ENCODE measurements at places on chromosomes 6 and 20. TPM values are rescaled to one million over a fixed set of nuclear protein-coding genes. Genes with fewer than 3 reads are reported as not detected.
A peak's percentile ranks its signal among the peaks of the same experiment; 100 is the strongest.

DNA sequence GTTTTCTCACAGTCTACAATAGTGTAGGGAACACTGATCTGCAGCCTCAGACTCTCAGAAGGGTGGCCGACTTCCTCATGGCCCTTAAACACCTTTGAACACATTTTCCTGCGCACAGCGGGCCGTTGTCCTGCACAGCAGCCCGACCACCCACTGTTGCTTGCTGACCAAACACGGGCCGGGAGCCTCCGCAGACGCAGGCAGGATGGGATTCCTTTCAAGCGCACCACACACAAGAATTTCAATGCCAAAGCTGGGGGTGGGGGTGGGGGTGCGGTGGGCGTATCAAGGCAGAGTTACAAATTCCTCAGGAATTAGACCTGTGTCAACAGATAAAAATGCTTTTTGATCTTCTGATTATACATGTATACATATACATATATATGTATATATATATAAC, 74.5 kb downstream of the HUS1B start:
- peak; percentile 73 for DNase-seq

The GDAP1L1 gene
- total RNA-seq, result not detected

The C4B gene
- 43.9 TPM for total RNA-seq

DNA sequence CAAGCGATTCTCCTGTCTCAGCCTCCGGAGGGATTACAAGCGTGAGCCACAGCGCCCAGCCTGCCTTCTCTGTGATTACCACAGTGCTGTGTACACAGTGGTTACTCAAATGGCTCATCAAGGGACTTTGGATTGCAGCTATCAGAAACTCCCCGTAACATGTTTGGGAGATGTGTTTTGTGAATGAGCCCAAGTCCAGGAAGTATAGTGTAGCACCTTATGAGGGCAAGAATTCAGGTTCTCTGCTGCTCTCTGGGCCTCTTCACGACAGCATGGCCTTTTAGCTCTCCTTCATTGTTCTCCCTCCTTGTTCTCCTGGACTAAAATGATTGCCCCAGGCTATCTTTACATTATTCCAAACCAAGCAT, 34.1 kb upstream of the RPL7L1 start:
- no peak for DNase-seq

The TSPO2 gene
- not detected for total RNA-seq

- no peak for DNase-seq
Observed at GRCh38 chr6:110527516-110527915, 51.1 kb upstream of the SLC22A16 start.

The ESR1 gene
- 0.50 TPM for total RNA-seq

Data from fibroblast of lung (primary cell).